ENCODE measurements at places on chromosomes 12 and 14. TPM values are rescaled to one million over a fixed set of nuclear protein-coding genes. Genes with fewer than 3 reads are reported as not detected.

- DNase-seq: peak; percentile 65
Measured at GRCh38 chr12:121579190-121579791, 1.5 kb downstream of the KDM2B start.

- no peak for DNase-seq
Measured at GRCh38 chr12:60529723-60530122, 933.9 kb downstream of the SLC16A7 start.

GRCh38 chr14:101022121-101022520 lies 118.6 kb upstream of the RTL1 start:
- peak; percentile 7 for DNase-seq

DNA sequence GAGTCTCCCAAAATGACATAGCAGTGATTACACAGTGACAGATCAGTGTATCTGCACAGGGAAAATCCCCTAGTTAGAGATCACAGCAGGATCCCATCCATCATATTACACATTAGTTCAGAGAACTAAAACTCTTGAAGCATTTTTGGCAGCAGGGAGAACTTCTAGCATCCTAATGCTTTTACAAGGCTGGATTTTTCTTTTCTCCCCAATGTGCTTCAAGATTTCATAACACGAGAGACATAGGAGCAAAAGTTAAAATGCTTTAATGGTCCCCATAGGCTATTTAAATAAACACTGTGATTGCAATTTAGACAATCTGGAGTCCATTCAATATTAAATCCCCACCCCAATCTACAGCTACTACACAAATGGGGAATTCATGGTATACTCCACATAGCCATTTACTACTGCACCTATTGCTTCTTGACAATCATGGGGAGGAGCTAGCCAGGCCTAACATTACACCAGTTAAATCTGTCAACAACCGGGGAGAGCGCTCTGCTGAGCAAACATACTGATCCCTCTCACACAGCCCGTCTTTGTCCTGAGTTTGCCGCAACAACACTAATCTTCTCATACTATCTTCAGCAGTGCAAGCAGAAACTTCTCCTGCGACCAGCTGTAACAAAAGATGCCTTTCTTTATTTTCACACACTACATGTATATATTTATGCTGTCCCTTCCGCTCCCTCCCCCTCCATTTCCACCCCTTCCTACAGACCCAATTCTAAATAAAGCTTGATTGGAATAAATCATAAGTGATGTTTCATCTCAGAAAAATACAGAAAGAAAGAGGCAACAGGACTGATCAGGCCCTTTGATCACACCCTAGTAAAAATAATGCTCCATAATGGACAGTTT lies 120.3 kb upstream of the SOX5 start:
- DNase-seq: no peak

- peak; percentile 81 for DNase-seq
Measured at GRCh38 chr14:81990312-81990761, 456.7 kb upstream of the SEL1L start.

DNA sequence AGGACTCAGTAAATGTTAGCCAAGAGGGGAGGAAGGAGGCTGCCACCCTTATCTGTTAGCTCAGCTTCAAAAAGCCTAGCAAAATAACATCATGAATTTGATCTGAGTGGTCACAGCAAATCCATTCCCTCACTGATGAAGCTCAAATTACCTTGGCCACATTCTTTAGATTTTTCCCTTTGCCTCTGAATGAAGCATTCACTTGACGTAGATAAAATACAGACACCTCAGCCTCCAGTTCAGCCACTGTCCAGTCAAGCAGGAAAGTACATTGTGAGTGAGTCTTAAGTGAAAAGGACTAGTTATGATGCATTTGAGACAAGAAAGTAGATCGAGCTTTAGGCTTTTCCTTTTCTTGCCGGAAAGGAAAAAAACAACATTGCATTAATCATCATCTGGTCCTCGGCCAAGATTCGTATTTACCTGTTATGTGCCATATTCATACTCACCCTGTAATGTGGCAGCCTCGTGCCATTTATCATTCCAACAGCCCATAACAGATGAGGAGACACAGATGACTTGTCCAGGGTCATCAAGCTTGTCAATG lies 146.5 kb downstream of the ETV6 start:
- DNase-seq: peak; percentile 89

DNA sequence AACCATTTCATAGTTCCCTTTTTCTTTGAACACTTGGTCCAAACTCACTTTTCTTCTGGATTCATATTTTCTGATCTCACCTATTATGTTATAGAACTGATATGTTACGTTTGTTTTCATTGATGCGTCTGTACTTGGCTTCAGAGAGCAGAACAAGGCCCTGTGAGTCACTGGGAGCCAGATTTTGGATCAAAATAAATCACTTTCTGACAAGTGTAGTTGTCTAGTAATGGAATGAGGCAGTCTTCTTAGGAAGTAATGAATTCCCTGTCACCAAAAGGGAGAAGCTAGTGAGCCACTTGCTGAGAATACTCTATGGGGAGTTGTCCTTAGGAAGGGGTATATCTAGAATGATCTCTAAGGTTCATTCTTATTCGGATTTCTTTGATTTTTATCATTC lies 10.2 kb downstream of the BICD1 start:
- no peak for DNase-seq

DNA sequence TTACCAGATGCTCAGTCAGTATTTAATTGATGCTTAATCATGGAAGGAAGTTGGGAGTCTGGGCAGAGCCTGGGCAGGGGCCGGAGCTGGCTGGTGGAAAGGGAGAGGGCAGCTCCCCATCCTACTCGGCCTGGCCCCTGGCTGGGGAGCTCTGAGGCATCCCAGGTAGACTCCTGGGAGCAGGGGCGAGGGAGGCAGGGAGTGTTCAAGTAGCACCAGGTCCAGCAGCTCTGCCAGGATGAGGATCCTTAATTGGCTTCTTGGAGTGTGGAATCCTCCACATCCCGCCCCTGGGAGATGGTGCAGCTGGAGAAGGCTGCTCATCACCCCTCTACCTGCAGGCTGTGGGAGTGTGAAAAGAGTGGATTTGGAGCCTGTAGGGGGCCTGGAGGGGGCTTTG lies 30.9 kb downstream of the SYNDIG1L start:
- DNase-seq: no peak

GRCh38 chr14:102822311-102822863 lies 45.1 kb downstream of the TRAF3 start:
- DNase-seq: no peak

DNA sequence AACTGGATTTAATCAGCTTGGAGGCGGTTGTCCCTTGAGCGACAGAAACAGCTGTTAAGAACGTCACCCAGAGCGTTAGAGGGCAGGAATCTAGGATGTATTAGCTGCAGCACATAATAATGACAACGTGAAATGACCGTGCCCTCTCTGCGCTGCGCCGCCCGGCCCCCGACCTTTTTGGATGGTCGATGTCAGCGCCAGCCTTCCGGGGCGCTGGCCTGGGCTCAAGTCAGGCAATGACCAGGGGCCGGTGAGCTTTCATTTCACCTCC lies 427 bp upstream of the TMEM120B start:
- DNase-seq: no peak

- peak; percentile 43 for DNase-seq
Measured at GRCh38 chr14:99138999-99139865, 132.8 kb downstream of the BCL11B start.

GRCh38 chr14:105197211-105197641 lies 16.1 kb upstream of the NUDT14 start:
- DNase-seq: no peak

- DNase-seq: no peak
Measured at GRCh38 chr12:68831272-68831671, 23.3 kb downstream of the MDM2 start.

DNA sequence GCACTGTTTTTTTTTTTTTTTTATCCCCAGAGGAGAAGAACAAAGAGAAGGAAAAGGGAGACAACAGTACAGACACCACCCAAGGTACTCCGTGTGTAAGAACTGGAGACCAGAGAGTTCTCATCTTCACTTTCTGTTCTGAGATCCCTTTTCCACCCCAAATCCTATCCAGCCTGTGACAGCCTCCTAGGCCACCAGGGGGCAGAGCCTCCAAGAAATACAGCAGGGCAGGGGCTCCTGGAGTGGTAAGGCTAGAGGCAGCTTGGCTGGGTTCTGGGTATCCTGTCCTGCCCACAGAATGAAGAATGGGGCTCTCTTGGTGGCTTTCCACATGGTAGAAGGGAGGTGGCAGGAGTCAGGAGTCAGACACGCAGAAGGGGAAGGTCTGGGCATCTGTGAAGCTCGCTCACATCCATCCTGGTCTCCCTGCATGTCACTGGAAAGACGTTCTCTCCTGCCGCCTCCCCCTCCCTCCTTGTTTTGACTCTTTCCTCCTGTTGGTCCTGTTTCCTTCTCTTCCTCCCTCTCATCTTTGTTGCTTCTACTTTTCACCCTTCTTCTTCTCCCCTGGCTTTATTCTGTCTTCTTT lies 12.0 kb downstream of the CLSTN3 start:
- peak; percentile 54 for DNase-seq

GRCh38 chr12:102735104-102735503 lies 181.9 kb downstream of the PAH start:
- DNase-seq: no peak

GRCh38 chr12:89326239-89327040 lies 25.9 kb downstream of the DUSP6 start:
- DNase-seq: peak; percentile 85

- DNase-seq: no peak
Measured at GRCh38 chr14:69142101-69142500, 10.8 kb downstream of the DCAF5 start.

- peak; percentile 51 for DNase-seq
Measured at GRCh38 chr14:61511558-61511948, 183.8 kb upstream of the HIF1A start.

GRCh38 chr14:94945615-94946014 lies 175.7 kb upstream of the GSC start:
- no peak for DNase-seq

GRCh38 chr14:101125313-101125712 lies 221.8 kb upstream of the RTL1 start:
- no peak for DNase-seq

DNA sequence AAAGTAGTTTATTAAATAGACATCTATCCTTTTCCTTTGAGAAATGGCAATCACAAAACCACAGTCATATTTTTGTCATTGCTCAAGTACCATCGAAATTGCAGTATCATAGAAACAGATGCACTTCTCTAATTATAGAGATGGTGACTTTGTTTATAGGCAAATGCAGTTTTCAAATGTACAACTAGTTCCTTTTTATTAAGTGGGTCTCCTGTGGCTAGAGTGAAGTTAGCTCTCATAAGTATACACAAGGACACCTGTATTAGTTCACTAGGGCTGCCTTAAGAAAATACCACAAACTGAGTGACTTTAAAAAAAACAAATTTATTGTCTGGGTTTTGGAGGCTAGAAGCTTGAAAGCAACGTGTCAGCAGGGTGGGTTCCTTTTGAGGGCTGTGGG lies 62.8 kb downstream of the OTOGL start:
- DNase-seq: no peak

DNA sequence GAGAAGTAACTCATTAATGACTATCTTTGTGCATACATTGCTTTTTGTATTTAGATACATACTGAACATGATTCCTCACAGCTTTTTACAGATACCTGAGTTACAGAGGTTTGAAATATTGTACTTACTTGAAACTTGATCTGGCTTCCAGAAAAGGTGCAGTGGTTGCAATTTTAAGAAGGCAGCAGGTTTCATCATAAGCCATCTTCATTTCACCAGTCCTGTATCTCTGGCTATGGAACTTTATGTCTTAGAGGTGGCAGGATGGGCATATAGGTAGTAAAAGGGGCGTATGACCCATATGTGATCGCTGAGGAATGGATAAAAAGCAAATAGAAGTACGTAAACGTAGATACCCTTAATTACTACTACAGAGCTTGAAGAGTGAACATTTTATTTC lies 13.7 kb downstream of the ZBTB1 start:
- DNase-seq: no peak

DNA sequence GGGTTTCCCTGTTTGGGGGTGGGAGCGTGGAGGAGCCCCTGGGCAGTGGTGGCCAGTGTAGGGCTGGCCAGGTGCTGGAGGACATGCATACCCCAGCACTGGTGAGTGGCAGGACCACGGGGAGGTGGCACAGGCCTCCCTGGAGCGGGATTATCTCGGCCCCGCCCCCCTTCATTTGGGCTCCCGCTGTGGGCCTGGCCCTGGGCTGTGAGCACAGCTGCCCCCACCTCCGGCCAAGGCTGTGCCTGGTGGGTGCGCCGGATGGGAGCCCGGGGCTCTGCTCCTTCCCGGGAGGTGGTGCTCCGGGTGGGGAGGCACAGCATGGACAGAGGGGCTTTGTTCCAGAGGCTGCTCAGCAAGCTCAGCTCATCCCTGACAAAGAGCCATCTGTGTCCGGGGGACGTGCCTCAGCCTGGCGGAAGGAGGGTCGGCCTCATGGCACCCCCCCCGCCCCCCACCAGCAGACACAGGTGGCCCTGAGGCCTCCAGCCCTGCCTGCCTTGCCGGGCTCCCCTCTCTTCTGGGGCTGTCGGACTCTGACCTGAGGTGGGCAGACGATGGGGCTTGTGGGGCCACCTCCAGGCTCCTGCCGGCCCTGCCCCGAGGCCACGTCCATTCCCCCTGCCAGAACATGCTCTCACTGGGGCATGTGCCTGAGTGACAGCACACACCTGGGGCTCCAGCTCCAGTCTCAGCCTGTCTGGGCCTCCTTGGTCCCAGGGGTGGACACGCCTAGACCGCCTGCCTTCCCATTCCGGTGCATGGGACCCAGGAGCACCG lies 8.4 kb downstream of the TEDC1 start:
- DNase-seq: peak; percentile 12

- DNase-seq: peak; percentile 36
Measured at GRCh38 chr12:113880988-113881962, 84.8 kb downstream of the RBM19 start.

- DNase-seq: no peak
Measured at GRCh38 chr12:112852127-112852526, 54.6 kb upstream of the OAS1 start.

DNA sequence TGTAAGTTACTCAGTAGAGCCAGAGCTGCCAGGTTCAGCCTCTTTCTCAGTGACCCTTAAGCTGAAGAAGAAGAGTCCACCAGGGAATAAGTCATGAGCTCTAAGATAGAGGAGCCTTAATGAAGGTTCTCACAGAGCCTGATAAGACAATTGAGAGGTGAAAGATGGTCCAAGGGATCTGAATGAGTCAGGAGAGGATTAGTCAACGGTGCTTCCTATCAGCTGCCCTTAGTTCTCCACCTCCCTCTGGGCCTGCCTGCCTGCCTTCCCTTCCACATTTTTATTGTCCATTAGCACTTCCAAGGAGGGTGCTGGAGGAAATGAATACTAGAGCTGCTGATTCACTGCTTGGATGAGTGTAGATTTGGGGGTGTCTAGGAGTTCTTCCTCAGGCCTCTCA lies 161.7 kb upstream of the RMST start:
- no peak for DNase-seq

Gene COPZ1
- 141 TPM for total RNA-seq

Gene PGF
- total RNA-seq: 9.3 TPM

Gene TMEM119
- total RNA-seq: 15.8 TPM

Gene CLEC12A
- 4.8 TPM for total RNA-seq

Gene PTCSC3
- not detected for total RNA-seq

Gene SERPINA4
- 6.1 TPM for total RNA-seq

Gene RNF212B
- not detected for total RNA-seq

Gene CMTM5
- total RNA-seq: 0.54 TPM

Gene NINJ2
- total RNA-seq: 2.8 TPM

Gene ZNF891
- total RNA-seq: 3.1 TPM

Gene SLC25A21
- 1.4 TPM for total RNA-seq

Gene CIROP
- total RNA-seq: not detected

Gene MLF2
- total RNA-seq: 141 TPM

Gene AKAP6
- 10.5 TPM for total RNA-seq

Gene TEX52
- total RNA-seq: not detected
